Mucosa of descending colon (tissue), 3 donors: ENCODE measurements at places on chromosomes 2 and 18. TPM values are rescaled to one million over a fixed set of nuclear protein-coding genes. Genes with fewer than 3 reads are reported as not detected.

Gene PTPRN
- 13.0 TPM for total RNA-seq

DNA sequence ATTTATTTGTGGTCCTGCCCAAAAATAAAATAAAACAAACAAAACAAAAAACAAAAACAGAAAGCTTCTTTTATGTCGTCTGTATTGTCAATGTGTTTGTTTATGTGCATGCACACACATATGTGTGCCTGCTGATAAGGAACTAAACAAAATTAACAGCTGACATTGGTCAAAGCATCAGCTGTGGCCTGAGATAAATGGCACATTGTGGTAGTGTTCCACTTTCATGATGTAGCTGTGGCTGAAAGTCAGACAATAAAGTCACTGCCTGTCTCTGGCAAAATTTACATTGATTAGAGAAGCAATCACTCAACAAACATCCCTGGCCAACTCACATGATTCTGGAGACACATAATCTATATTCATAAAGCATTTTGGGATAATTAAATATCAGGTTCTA lies 203.4 kb upstream of the PIK3C3 start:
- DNase-seq = no peak

Gene GPR148
- not detected for total RNA-seq

Gene ASB18
- total RNA-seq = not detected

Gene SERPINB10
- not detected for total RNA-seq

Gene PRLH
- not detected for total RNA-seq
